Psoas muscle (tissue), 8 donors: ENCODE measurements at places on chromosomes 6 and 20. TPM values are rescaled to one million over a fixed set of nuclear protein-coding genes. Genes with fewer than 3 reads are reported as not detected.

Gene KIAA1755
- 0.27 TPM for total RNA-seq

GRCh38 chr6:151566557-151566956, 72.7 kb downstream of the CCDC170 start:
- no peak for DNase-seq
- no peak overlapping the region for H3K27ac ChIP-seq
- H3K4me3 ChIP-seq = no peak overlapping the region
- H3K4me1 ChIP-seq = no peaks in the 10 kb centered on the region
- no peaks in the 10 kb centered on the region for H3K36me3 ChIP-seq

DNA sequence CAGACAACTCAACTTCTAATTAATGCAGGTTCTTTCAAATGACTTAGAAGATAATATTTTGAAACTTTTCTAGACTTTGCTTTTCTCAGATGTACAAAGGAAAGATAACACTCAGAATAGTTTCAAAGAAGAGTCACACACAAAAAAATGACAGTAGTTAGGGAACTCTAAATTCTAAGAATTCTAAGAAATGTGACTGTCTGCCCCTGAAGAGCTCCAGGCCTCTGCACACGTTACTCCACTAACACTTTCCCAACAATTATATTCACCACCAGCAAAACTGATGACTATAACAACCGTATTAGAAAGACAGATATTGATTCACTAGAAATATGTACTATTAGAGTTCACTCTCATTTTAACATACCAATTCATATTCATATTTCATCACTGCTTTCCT, 133.3 kb upstream of the SMLR1 start:
- H3K27ac ChIP-seq = no peak overlapping the region
- H3K4me3 ChIP-seq = no peak overlapping the region
- H3K36me3 ChIP-seq = no peaks in the 10 kb centered on the region

Gene PEX7
- 3.7 TPM for total RNA-seq

Gene SOX12
- total RNA-seq = 4.9 TPM

- peak; percentile 45 for DNase-seq
- no peak overlapping the region for H3K4me3 ChIP-seq
- peaks cover 6% of the 10 kb centered on the region for H3K4me1 ChIP-seq
- peak overlapping the region; percentile 43 for H3K27ac ChIP-seq
- H3K27me3 ChIP-seq = no peaks in the 10 kb centered on the region
These were observed 4.8 kb upstream of the MUC22 start for GRCh38 chr6:31005249-31006020.

- no peak overlapping the region for H3K27ac ChIP-seq
- no peaks in the 10 kb centered on the region for H3K36me3 ChIP-seq
- no peak overlapping the region for H3K4me3 ChIP-seq
- no peaks in the 10 kb centered on the region for H3K4me1 ChIP-seq
- no peak for DNase-seq
These were observed 71.8 kb upstream of the NNAT start for GRCh38 chr20:37449276-37449675.

GRCh38 chr6:148829415-148830101, 82.7 kb downstream of the UST start:
- H3K27ac ChIP-seq = no peak overlapping the region
- no peak overlapping the region for H3K4me3 ChIP-seq
- DNase-seq = no peak
- no peaks in the 10 kb centered on the region for H3K36me3 ChIP-seq

GRCh38 chr20:6533761-6534479, 233.6 kb upstream of the BMP2 start:
- no peak overlapping the region for H3K27ac ChIP-seq
- H3K4me1 ChIP-seq = no peaks in the 10 kb centered on the region
- no peak overlapping the region for H3K4me3 ChIP-seq

Gene OR12D3
- total RNA-seq = not detected
